ENCODE measurements at places on chromosomes 16 and 17.
A peak's percentile ranks its signal among the peaks of the same experiment; 100 is the strongest.

- no peak for DNase-seq
These were observed 24.2 kb upstream of the SSTR2 start for GRCh38 chr17:73140566-73140965.

- DNase-seq: no peak
These were observed 34.9 kb downstream of the TOM1L2 start for GRCh38 chr17:17937201-17937853.

DNA sequence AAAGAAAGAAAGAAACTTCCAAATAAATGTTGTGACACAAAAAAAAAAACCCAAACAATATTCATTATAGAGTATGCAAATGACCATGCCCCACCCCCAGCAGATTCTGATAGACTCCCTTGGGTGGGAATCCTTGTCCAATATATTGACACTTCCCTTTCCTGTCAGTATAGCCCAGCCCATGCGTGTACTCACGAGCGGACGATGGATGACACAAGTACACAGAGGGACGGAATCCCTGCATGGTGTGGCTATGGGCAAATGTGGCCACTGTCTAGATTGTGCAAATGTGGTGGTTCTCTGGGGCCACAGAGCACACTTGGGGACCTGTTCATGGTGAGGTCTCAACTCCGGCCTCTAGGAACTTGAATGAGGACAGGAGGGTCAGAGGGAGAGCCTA lies 3.1 kb downstream of the RAB37 start:
- DNase-seq: no peak

DNA sequence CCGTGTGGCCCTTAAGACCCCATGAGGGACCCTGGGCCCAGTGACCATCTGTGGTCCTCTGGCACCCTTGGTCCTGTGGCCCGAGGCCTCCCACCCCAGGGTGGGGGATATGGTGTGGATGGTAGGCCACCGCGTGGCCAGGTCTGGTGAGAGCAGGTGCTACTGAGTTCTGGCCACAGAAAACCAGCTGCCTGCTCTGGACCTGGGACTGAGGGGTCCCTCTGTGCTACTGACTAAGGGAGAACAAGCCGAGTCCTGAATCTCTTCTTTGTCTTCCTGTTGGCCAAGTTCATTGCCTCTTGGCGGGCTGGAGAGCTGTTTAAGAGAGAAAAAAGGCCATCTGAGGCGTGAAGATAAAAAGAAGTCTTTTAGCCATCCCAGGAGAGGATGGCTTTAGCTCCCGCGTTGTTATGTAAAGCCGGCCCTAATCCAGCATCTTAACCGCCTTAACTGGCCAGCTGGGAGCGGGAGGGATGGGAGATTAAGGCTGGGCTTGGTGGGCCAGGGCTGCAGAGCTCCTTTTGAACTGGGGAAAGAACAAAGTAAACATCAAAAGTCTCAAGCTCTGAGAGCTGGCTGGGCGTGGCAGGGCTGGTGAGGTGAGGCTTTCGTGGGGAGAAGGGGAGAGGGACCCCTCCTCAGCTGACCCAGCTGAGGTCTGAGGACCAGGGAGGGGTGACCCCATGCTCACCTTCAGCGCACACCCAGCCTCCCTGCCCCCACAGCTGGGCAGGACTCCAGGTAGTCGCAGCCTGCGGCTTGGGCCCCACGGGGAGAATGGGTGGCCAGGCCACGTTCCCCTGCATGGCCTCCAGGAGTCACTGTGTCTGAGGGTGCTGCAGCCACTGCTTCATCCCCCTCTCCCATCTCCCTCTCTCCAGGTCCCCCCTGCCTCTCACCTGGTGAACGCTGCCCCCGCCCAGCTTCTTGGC lies 62.4 kb downstream of the NKD1 start:
- no peak for DNase-seq

DNA sequence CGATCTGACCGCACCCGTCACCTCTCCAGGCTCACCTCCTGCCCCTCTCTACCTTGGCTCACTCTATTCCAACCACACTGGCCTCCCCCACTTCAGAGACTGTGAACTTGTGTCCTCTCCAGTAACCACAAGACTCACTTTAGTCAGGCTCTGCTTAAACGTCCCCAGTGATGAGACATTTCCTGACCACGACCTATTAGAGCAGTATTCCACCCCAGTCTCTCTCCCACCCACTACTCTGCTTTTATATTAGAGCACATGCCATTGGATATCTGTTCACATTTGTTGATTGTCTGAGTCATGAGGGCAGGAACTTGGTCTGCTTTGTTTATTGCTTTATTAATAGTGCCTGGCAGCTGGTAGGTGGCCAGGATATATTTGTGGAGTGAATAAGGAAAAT lies 20.1 kb downstream of the COX11 start:
- peak; percentile 63 for DNase-seq

- peak; percentile 94 for DNase-seq
These were observed 472 bp upstream of the ARHGDIA start for GRCh38 chr17:81871387-81872230.

DNA sequence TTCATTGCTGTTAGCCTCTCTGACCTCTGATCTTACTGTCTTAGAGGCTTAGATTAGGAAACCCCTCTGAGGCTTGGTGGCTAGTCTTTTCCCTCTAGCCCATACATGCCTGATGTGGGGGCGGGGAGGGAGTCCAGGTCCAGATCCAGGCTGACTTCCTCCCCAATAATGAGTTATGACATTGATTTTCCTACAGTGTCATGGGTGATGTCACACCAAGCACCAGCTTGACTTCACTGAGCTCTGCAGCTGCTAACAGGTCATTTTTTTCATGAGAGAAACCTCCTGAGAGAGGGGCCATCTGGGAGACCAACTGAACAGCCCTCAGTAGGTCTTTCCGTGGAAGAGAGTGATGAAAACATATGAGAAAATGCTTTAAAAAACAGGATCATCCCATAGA lies 180.2 kb upstream of the N4BP1 start:
- DNase-seq: no peak

GRCh38 chr17:74415608-74416396 lies 16.1 kb upstream of the GPRC5C start:
- no peak for DNase-seq

All from T-helper 2 cell (primary cell).